ENCODE measurements at places on chromosomes 12 and 14.
A peak's percentile ranks its signal among the peaks of the same experiment; 100 is the strongest.

- no peak for DNase-seq
Observed at GRCh38 chr12:92601176-92601575, 101.6 kb upstream of the PLEKHG7 start.

- no peak for DNase-seq
Observed at GRCh38 chr12:116950628-116951325, 40.0 kb downstream of the FBXW8 start.

- DNase-seq: no peak
Observed at GRCh38 chr14:103186241-103186822, 63.1 kb downstream of the TNFAIP2 start.

GRCh38 chr14:99177886-99178835 is 93.8 kb downstream of the BCL11B start:
- DNase-seq: no peak

GRCh38 chr14:100375266-100375962 is 52.3 kb downstream of the SLC25A47 start:
- peak; percentile 94 for DNase-seq

DNA sequence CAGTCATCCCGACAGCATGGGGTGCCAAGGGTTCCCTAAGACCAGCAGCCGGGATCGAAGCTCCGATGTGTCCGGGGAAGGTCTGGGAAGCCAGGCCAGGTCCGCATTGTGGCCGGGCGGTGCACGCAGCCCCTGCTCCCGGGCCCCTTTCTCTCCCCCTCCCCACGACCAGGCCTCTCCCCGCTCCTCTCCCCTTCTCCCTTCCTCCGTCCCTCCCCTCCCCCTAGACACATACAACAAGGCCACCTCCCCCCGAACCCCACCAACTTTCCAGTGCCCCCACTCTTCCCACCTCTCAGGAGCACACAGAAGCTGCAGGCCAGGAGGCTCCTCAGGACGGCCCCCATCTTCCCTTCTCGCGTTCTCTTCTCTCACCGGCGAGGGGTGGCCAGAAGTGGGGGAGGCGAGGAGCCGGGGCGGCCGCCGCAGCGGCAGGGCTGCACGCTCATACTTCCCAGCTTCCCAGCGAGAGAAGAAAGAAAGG is 413 bp downstream of the LRP6 start:
- no peak for DNase-seq

- DNase-seq: no peak
Observed at GRCh38 chr14:35303149-35303935, 11.2 kb downstream of the PSMA6 start.

DNA sequence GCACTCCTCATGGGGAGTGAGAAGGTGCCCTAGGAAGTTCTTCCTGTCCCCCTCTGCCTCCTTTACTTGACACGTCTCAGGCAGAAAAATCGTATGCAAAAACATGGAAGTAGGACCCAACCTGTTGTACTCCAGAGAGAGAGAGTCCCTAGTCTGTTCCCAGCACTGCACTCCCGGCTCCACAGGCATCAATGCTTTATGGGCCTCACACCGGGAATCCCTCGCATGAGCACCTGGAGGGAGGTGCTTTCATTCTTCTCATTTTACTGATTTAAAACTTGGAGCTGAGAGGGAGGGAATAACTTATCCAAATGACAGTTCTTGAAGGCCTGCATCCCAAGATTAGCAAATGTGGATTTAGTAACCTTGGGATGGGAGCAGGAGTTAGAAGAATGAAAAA is 1101.4 kb downstream of the BCL11B start:
- DNase-seq: no peak

DNA sequence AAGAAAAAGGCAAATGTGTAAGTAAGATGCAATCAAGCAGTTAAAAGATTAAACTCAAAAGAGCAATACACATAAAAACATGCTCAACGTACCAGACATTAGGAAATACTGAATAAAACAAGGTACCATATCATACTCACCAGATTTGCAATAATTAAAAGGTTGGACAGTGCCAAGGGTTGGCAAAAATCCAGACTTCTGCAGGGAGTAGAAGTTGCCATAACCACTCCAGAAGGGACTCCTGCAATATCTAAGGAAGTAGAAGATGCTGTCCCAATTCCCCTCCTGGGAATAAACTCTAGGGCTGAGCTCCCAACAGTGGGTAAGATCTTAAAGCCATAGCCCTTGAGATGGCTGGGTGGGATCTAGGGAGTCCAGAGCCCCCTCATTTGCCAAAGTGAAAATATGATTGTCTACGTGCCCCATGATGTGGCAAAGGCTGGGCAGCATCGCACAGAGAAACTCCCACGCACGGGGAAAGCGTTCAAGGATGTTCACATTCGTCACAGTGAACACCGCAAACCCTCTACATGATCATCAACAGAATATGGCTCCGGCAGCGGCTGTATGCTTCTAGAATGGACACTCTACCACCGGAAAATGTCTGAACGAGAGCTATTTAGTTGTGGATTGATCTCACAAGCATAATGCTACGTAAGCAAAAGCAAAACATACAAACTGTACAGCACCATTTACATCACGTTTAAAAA is 12.3 kb downstream of the KCTD10 start:
- DNase-seq: peak; percentile 45

DNA sequence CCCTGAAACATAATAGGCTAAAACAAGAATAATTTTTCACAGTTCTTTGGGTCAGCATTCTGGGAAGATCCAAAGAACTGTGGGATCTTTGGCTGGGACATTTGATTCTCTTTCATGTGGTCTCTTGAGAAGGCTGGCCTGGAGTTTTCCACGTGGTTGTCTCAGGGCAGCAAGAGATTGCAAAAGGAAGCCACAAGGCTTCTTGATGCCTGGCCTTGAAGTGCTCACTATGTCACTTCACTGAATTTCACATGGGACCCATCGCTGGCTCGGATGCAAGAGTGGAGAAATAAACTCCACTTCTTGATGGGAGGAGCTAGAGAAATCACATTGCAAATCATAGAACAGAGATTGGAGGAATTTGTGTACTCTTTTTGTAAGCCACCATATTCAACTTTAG is 343.4 kb downstream of the MED13L start:
- no peak for DNase-seq

GRCh38 chr12:115386946-115387345 is 703.0 kb upstream of the TBX3 start:
- no peak for DNase-seq

DNA sequence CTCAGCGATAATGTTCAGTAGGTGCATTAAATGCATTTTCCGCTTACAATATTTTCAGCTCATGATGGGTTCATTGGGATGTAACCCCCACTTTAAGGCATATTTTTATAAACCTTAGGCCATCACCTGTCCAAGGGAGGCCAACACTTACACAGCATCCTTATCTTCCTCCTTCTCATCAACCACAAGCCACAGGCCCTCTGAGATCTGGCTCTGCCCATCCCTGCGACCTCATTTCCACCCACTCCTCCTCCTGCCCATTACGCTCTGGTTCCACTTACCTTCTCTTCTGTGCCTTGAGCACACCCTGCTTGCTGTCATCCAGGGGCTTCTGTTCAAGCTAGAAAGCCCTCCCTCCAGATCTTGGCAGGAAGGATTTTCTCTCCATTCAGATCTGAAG is 93.2 kb downstream of the EGLN3 start:
- DNase-seq: no peak

GRCh38 chr12:2794736-2795289 is at the start of gene FKBP4:
TSS of gene FKBP4 (plus strand) at chr12:2794970. CDS start at chr12:2795140, 170 bp downstream.
- peak; percentile 67 for DNase-seq

DNA sequence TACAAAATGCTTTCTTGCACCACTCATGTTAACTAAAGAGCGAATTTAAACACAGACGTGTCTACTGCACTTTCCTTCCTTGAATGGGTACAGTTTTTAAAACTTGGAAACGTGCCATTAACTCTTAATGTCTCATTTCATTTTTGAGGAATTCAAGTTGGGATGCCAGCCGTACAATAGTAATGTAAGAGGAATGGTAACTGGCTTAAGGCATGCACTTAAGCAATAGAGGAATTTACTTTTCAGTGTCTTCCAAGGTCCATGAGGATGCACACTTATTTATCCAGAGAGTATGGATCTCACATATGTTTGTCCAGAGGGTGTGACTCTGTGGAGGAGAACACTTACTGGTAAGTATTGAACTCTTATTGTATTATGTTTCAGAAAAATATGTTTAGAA is 52.9 kb downstream of the PPP4R4 start:
- peak; percentile 32 for DNase-seq

GRCh38 chr12:101697930-101698799 is 725 bp downstream of the CHPT1 start:
- peak; percentile 34 for DNase-seq

GRCh38 chr12:92973614-92974013 is 44.5 kb upstream of the EEA1 start:
- DNase-seq: peak; percentile 96

GRCh38 chr14:49303946-49304516 is 282.1 kb downstream of the RPS29 start:
- peak; percentile 44 for DNase-seq

DNA sequence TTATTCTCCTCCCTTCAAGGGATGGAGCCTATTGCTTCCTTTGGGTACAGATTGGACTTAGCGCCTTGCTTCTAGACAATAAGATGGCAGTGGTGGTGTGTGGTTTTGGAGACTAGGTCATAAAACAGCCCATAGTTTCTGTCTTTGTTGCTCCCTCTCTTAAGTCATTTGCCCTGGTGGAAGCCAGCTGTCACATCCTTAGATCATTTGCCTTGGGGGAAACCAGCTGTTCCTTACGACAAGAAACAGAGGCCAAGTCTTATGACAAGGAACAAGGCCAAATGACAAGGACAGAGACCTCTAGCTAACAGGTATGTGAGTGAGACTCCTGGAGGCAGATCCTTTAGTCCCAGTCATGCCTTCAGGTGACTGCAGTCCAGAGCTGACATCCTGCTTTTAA is 9.2 kb upstream of the PALS1 start:
- DNase-seq: no peak

DNA sequence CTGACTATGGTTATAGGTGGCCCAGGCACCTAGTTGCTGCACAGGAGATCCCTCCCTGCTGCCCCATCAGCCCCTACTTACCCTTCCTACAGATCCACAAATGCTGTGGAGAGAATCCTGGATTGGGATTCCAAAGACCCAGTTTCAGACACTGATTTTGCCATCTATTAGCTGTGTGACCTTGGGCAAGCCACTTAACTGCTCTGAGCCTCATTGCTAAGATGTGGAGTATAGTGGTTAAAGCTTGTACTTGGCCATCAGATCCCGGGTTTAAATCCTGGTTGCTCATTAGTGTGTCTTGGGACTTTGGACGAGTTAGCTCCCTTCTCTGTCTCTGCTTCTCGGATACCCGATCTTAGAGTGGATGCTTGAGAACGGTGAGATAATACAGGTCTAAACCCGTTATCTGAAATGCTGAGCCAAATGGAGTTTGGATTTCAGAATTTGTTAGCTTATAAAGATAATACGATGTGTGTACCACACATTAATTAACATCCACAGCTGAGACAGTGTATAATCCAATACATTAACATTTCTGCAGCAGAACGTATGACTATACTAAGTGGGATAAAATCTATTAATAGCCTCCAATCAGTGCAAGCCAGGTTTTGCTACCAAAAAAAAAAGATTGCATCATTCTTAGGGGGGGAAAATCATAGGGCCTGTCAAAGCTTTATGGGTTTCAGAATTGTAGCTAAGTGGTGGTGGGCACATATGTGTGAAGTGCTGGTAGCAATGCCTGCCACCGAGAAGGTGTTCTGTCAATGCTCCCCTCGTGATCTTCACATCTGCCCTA is 16.0 kb downstream of the PROX2 start:
- DNase-seq: no peak

Data from fibroblast of mammary gland (primary cell).